Thymus (tissue), 14 donors: ENCODE measurements at places on chromosomes 2 and 18. TPM values are rescaled to one million over a fixed set of nuclear protein-coding genes. Genes with fewer than 3 reads are reported as not detected.

The C18orf32 gene
- total RNA-seq: 26.6 TPM

The TNFRSF11A gene
- total RNA-seq: 5.4 TPM

The RAB27B gene
- total RNA-seq: 1.5 TPM

The PGAP1 gene
- total RNA-seq: 4.2 TPM

The REG3G gene
- total RNA-seq: 0.09 TPM

The IKZF2 gene
- 158 TPM for total RNA-seq

The POU3F3 gene
- 0.14 TPM for total RNA-seq

The NT5C1B gene
- total RNA-seq: not detected

The UNC80 gene
- total RNA-seq: 0.38 TPM

The C1QL2 gene
- 0.05 TPM for total RNA-seq

DNA sequence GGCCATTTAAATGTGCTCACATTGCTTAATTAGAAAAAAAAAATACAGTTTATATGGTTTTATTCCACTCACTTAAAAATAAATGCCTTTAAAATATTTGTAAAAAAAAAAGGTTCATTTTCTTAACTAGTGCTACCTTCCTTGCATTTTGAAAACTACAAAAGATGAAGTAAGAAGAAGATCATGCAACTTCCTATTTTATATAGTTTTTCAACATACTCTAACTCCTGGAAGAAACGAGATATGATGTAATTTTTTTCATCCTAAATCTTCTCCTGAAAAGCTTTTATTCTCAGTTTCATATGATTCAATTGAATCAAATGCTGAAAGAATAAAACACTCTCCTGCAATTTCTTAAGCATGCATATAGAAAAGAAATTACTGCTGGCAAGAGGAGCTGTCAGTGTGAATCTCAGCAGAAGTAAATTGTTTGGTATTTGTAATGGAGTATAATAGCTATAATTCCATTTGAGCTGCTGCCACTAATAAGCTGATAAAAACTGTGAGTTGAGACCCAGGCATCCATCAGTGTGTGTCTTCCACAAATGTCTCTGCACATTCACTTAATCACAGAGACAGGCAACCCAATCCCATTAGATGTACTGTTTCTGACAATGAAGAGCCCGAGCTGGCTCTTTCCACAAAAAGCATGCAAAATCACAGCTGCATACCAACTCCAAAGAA, 3.7 kb downstream of the FTCDNL1 start:
- no peak overlapping the region for H3K27ac ChIP-seq
- DNase-seq: no peak
- peaks cover 7% of the 10 kb centered on the region for H3K27me3 ChIP-seq
- no peak overlapping the region for H3K4me3 ChIP-seq

- no peak overlapping the region for H3K4me3 ChIP-seq
- no peaks in the 10 kb centered on the region for H3K27me3 ChIP-seq
- no peaks in the 10 kb centered on the region for H3K36me3 ChIP-seq
These were observed 62.3 kb upstream of the FSIP2 start for GRCh38 chr2:185676316-185676715.

DNA sequence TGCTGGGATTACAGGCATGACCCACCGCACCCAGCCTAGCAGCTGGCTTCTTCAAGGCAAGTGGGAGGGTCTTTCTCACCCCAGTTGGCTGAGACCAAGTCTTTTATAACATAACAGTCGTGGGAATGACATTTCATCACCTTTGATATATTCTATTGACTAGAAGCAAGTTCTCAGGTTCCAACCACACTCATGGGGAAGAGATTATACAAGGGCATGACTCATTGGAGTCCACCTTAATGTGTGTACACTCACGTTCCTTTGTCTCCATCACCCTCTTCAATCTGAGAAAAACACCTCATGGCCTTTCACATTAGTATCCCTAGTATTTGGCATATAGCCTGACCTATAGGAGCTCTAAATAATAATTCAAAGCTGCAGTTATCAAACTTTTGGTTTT, 2.8 kb upstream of the BBS5 start:
- no peaks in the 10 kb centered on the region for H3K36me3 ChIP-seq
- H3K27ac ChIP-seq: no peak overlapping the region
- H3K4me1 ChIP-seq: peaks cover 2% of the 10 kb centered on the region
- no peaks in the 10 kb centered on the region for H3K27me3 ChIP-seq
- H3K4me3 ChIP-seq: no peak overlapping the region

GRCh38 chr2:215270118-215270451, 41.8 kb upstream of the ATIC start:
- H3K4me3 ChIP-seq: no peak overlapping the region
- no peak overlapping the region for H3K27ac ChIP-seq
- no peaks in the 10 kb centered on the region for H3K36me3 ChIP-seq
- no peaks in the 10 kb centered on the region for H3K4me1 ChIP-seq
- H3K27me3 ChIP-seq: no peaks in the 10 kb centered on the region
- DNase-seq: peak; percentile 4

GRCh38 chr18:38996056-38996455, 1430.5 kb upstream of the CELF4 start:
- no peaks in the 10 kb centered on the region for H3K4me1 ChIP-seq
- no peak for DNase-seq
- H3K27ac ChIP-seq: no peak overlapping the region
- no peak overlapping the region for H3K4me3 ChIP-seq
- no peaks in the 10 kb centered on the region for H3K36me3 ChIP-seq
- no peaks in the 10 kb centered on the region for H3K27me3 ChIP-seq

GRCh38 chr2:158385646-158386045, 70.9 kb downstream of the CCDC148 start:
- no peaks in the 10 kb centered on the region for H3K4me1 ChIP-seq
- DNase-seq: no peak
- H3K36me3 ChIP-seq: no peaks in the 10 kb centered on the region
- no peak overlapping the region for H3K4me3 ChIP-seq
- no peaks in the 10 kb centered on the region for H3K27me3 ChIP-seq

- peak overlapping the region; percentile 84 for H3K27ac ChIP-seq
- no peaks in the 10 kb centered on the region for H3K27me3 ChIP-seq
- DNase-seq: peak; percentile 65
- peaks cover 14% of the 10 kb centered on the region for H3K36me3 ChIP-seq
These were observed 22.8 kb downstream of the ZSCAN30 start for GRCh38 chr18:35267161-35267651.

DNA sequence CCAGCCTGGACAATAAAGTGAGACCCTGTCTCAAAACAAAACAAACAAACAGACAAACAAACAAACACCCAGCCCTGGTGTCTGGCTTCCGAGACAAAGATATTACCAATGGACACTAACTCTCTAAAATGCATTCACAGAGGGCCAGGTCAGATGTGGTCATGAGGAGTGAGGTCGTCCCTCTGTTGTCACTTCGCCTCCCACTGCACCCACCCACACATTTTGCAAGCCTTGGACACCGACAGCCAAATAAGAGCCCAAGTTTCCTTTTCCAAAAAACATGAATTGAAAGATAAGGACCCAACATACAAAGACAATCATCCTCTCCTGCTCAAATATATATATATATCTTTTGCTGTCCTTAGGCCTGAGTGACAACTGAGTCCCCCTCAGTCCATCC, 319.9 kb downstream of the TSN start:
- H3K36me3 ChIP-seq: no peaks in the 10 kb centered on the region
- no peak overlapping the region for H3K4me3 ChIP-seq
- H3K27me3 ChIP-seq: no peaks in the 10 kb centered on the region
- DNase-seq: no peak

DNA sequence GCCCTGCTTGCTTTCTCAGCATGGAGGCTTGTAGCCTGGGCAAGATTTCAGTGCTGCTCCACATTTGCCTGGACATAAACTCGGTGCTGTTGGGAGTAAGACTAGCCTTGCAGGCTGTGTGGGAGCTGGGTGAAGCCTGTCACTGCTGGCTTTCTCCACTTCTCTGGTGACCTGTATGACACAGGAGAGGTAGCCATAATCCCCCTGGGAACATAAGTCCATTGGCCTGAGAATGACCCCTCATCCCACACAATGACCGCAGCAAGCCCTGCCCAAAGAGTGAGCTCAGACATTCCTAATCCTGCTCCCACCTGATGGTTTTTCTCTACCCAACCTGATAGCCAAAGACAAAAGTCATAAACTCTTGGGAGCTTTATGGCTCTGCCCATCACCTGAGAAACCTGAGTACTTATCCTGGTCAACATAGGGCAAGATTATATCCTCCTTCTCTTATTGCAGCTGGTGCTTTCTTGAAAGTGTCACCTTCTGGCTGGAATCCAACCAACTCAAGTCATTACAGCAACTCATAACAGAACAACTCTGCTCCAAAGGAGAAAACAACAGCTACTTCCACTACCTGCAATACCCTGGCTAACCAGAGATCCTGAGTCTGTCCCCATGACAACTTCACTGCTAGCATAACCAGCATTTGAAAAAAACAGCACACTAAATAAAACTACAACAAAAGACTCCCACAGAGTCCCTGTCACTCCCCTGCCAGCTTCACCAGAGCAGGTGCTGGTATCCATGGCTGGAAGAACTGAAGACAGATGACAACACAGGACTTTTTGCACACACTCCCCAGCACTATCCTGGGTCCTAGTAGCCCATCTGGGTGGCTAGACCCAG, 834.4 kb upstream of the DDX18 start:
- H3K4me3 ChIP-seq: no peak overlapping the region
- H3K4me1 ChIP-seq: no peaks in the 10 kb centered on the region
- no peaks in the 10 kb centered on the region for H3K27me3 ChIP-seq
- no peak for DNase-seq
- H3K27ac ChIP-seq: no peak overlapping the region

GRCh38 chr2:135969655-135970387, 15.6 kb downstream of the DARS1 start:
- no peaks in the 10 kb centered on the region for H3K4me1 ChIP-seq
- no peak overlapping the region for H3K27ac ChIP-seq
- H3K4me3 ChIP-seq: no peak overlapping the region
- H3K36me3 ChIP-seq: peaks cover 5% of the 10 kb centered on the region

- no peaks in the 10 kb centered on the region for H3K4me1 ChIP-seq
- no peak overlapping the region for H3K27ac ChIP-seq
- H3K4me3 ChIP-seq: no peak overlapping the region
- no peaks in the 10 kb centered on the region for H3K36me3 ChIP-seq
These were observed 118.2 kb downstream of the PAX3 start for GRCh38 chr2:222180619-222181018.

DNA sequence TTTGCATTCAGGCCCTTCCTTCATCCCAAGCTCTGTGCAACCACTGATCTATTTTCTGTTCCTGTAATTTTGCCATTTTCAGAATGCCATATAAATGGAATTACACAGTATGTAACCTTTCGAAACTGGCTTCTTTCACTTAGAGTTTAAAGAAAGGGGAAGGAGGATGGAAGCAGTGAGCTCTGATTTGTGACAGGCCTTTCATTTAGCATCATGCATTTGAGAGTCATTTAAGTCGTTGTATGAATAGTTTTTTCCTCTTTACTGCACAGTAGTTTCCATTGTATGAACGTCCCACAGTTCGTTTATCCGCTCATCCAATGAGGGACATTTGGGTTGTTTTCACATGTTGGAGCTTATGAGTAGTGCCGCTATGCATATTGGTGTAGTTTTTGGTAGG, 67.0 kb downstream of the LBH start:
- H3K27ac ChIP-seq: no peak overlapping the region
- no peaks in the 10 kb centered on the region for H3K36me3 ChIP-seq
- no peak for DNase-seq
- H3K27me3 ChIP-seq: no peaks in the 10 kb centered on the region
- H3K4me1 ChIP-seq: peaks cover 13% of the 10 kb centered on the region

- H3K27me3 ChIP-seq: no peaks in the 10 kb centered on the region
- H3K27ac ChIP-seq: no peak overlapping the region
- H3K4me1 ChIP-seq: no peaks in the 10 kb centered on the region
- no peaks in the 10 kb centered on the region for H3K36me3 ChIP-seq
- no peak overlapping the region for H3K4me3 ChIP-seq
- DNase-seq: no peak
These were observed 83.2 kb upstream of the EPC2 start for GRCh38 chr2:148561389-148561788.

- H3K4me3 ChIP-seq: no peak overlapping the region
- no peak overlapping the region for H3K27ac ChIP-seq
- H3K36me3 ChIP-seq: no peaks in the 10 kb centered on the region
- H3K4me1 ChIP-seq: no peaks in the 10 kb centered on the region
These were observed 159.4 kb downstream of the BABAM2 start for GRCh38 chr2:28049899-28050298.

- H3K36me3 ChIP-seq: no peaks in the 10 kb centered on the region
- H3K4me1 ChIP-seq: peaks cover 23% of the 10 kb centered on the region
- peaks cover 13% of the 10 kb centered on the region for H3K27me3 ChIP-seq
- no peak overlapping the region for H3K4me3 ChIP-seq
- no peak for DNase-seq
These were observed 4.6 kb upstream of the PTPRM start for GRCh38 chr18:7562491-7562890.

GRCh38 chr2:150916467-150917396, 344.9 kb downstream of the RBM43 start:
- H3K36me3 ChIP-seq: no peaks in the 10 kb centered on the region
- H3K27ac ChIP-seq: no peak overlapping the region
- no peaks in the 10 kb centered on the region for H3K4me1 ChIP-seq
- no peak overlapping the region for H3K4me3 ChIP-seq
- DNase-seq: no peak

GRCh38 chr2:237535385-237536082, 30.8 kb upstream of the PRLH start:
- DNase-seq: no peak
- no peaks in the 10 kb centered on the region for H3K4me1 ChIP-seq
- H3K27ac ChIP-seq: no peak overlapping the region
- no peak overlapping the region for H3K4me3 ChIP-seq
- H3K27me3 ChIP-seq: peaks cover 3% of the 10 kb centered on the region
